Left ventricle myocardium inferior (tissue), 1 donor: ENCODE measurements at places on chromosomes 5 and 9. TPM values are rescaled to one million over a fixed set of nuclear protein-coding genes. Genes with fewer than 3 reads are reported as not detected.

- no peaks in the 10 kb centered on the region for H3K27me3 ChIP-seq
- H3K36me3 ChIP-seq = no peaks in the 10 kb centered on the region
- H3K4me1 ChIP-seq = peaks cover 69% of the 10 kb centered on the region
- DNase-seq = no peak
- H3K4me3 ChIP-seq = no peak overlapping the region
These were observed 201.6 kb downstream of the DCP2 start for GRCh38 chr5:113178073-113178779.

Gene PLPPR1
- not detected for total RNA-seq

GRCh38 chr9:97703437-97704344 is 6.6 kb upstream of the XPA start:
- H3K36me3 ChIP-seq = no peaks in the 10 kb centered on the region
- no peaks in the 10 kb centered on the region for H3K4me1 ChIP-seq
- H3K27ac ChIP-seq = no peak overlapping the region
- no peak overlapping the region for H3K4me3 ChIP-seq

DNA sequence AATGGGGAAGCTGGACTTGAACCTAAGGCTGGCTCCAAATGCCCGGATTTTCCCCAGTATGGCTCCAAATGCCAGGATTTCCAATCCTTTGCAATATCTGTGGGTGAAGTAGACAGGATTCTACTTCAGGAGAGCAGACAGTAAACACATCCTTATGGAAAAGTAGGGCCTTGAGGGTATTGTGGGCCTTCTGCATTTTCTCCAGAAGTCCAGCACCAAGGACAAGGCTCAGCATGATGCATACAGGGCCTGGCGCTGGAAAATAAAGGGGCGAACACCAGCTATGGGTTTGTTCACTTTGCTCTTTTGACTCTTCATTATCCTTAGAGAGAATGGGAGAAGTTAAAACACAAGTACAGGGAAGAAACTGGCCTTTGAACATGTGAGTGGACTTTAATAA is 347.5 kb downstream of the SEMA5A start:
- H3K27ac ChIP-seq = no peak overlapping the region
- no peak overlapping the region for H3K4me3 ChIP-seq
- no peak for DNase-seq

DNA sequence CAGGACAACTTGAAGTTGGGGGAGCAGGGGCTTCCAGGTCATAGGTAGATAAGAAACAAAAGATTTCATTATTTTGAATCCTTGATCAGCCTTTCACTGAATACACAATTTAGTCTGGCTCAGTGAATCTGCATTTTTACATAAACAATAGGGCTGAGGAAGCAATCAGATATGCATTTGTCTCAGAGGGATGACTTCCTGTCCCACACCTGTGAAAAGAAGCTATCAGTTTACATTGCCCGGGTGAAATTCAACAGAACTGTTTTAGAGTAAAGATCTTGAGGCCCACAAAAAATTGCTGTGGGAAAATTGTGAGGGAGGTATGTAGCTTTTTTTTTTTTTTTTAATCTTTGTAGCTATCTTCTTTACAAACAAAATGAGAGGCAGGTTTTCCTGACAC is 38.3 kb downstream of the DNAJB5 start:
- H3K27ac ChIP-seq = no peak overlapping the region
- DNase-seq = no peak
- peaks cover 18% of the 10 kb centered on the region for H3K36me3 ChIP-seq
